ENCODE measurements at places on chromosomes 2 and 18.

DNA sequence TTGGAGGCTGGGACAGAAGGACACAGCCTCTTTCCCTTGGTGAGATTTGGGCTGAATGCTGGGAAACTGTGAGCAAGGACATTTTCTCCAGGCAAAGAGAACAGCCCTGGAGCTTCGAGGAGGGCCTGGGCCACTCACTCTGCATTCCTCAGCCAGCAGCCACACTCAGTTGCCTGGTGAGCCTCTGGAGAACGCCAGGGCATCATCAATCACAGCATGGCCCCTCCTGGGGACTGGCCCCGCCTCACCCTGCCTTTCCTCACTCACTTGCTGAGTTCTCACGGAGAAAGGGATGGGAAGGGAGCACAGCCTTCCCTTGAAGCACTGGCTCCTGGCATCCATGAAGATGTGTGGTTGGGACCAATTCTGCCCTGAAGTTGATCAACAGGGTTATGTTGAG is 55.0 kb downstream of the APOB start:
- no peak for DNase-seq

DNA sequence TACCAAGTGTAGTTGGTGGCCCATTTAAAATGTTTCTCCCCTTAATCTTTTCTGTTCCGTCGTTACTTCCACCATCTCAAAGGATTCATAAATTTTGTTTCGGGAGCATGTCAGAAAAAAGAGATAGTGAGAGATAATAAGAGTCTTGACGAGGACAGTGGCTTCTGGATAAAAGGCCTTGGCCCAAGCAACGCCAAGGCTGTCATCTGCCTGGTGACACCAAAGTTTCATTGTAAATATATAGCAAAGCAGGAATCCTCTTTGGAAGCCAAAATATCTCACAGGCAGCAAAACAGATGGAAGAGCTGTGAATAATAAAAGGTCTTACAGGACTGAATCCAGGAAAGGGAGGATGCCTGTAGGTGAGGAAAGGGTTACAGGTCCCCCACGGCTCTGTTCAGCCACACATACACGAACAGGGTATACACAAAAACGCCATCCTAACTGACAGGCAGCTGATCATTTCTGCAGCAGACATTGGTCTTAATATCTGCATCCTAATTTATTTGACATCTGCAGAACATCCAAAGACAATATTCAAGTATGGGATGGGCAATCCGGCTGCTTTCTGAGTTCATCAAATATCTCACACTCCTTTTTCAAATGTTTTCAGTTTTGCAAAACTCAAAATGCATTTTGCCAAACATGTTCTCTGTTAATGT is 382.8 kb downstream of the OSR1 start:
- no peak for DNase-seq

GRCh38 chr2:154370873-154371272 is 327.6 kb upstream of the KCNJ3 start:
- DNase-seq: no peak

- no peak for DNase-seq
These were observed 215.1 kb upstream of the TRIB2 start for GRCh38 chr2:12501469-12502158.

GRCh38 chr18:63195326-63196159 is 124.0 kb downstream of the BCL2 start:
- DNase-seq: no peak

- no peak for DNase-seq
These were observed 295.6 kb downstream of the TNS1 start for GRCh38 chr2:217707131-217707611.

DNA sequence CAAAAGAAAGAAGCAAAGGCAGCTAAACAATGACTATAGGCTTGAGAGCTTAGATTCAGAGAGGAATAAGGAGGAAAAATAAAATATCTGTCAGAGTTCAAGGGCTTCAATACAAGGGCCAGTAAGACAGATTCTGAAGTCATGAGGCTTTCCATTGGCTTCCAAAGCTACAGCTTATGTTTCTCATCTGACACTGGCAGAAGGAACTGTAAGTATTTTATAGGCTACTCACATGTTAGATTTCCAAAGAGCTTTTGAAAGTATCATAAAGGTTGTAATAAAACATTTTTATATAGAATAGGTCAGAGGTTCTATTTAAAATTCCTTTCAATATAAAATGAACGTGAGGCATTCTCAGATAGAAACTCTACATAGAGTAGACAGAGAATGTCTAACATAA is 746.6 kb upstream of the NXPH2 start:
- no peak for DNase-seq

DNA sequence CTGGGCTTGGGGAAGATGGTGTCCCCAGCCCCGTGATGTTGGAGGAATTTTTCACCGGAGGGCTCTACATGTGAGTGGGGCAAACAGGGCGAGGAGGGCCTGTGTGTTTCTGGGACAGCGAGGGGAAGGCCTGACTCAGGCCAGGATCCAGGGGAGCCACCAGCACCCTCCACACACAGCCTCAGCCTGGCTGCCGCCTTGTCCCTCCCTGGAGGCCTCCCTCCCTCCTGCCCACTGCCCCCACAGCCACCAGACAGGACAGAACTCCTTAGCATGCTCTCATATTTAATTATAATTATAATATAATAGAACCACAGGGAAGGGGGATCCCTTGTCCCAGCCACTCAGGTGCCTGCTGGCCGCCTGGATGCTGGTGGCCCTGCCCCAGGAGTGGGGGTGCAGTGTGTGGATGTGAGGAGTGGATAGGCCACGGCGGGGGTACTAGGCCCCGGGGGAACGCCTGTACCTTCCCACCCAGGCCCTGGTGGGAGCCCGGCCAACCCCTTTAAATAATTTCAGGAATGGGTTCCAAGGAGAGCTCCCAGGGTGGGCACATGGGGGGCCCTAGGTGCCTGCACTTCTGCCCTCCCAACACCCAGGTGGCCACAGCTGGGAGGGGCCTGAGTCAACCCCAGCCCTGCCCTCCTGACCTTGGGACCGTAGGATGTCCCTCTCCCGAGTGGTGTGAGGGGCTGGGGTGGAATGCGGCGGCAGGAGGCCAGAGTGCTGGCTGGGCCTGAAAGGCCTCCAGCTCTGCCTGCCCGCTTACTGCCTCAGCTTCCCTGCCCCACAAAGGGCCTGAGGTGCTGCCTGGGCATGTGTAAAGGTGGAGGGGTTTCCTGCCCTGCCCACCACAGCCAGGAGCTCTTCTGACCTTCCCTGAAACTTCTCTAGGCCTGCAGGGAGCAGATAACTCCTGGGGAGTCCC is 8.8 kb downstream of the PDCD1 start:
- DNase-seq: no peak

- no peak for DNase-seq
These were observed 10.2 kb upstream of the HTR2B start for GRCh38 chr2:231134910-231135655.

GRCh38 chr2:136139631-136140030 is 21.7 kb upstream of the CXCR4 start:
- DNase-seq: no peak

DNA sequence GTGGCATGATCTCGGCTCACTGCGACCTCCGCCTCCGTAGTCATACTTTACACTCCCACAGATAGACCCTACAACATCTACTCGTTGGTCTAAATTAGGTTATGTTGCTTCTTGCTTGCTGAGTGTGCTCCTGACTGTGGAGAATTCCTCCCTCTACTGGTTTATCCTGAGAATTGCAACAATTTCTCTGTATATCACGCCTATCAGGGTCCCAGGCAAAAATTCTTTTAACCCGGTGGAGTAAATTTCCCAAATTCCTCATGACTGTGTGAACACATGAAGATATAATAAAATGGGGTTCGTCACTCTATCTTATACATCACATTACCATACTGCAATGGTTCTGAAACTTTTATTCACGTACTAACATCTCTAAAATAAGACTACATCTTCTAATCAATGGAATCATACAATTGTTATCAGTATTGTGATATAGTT is 156.7 kb downstream of the EVA1A start:
- DNase-seq: peak; percentile 51

GRCh38 chr2:51025906-51026555 is 5.9 kb downstream of the NRXN1 start:
- DNase-seq: no peak

GRCh38 chr2:108263401-108263800 is 23.6 kb downstream of the SULT1C3 start:
- DNase-seq: no peak

DNA sequence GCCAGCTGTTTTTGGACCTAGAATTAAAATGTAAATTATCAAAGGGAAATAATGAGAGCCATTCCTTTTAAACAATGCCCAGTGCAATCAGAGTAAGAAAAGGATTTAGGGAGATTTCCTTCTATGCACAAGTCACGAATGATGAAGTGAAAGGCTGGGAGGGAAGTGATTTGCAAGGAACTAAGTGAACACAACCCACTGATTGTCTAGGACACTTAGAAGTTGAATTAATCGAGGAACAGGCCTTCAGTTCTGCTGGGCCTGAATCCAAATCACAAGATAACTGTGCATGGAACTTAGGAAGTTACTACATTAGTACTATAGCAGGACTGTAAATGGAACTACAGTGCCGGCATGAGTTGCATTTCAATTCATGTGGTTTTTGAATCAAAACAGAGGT is 17.7 kb downstream of the MAP2 start:
- DNase-seq: no peak

GRCh38 chr2:238107525-238108422 is 7.6 kb downstream of the ESPNL start:
- DNase-seq: no peak

DNA sequence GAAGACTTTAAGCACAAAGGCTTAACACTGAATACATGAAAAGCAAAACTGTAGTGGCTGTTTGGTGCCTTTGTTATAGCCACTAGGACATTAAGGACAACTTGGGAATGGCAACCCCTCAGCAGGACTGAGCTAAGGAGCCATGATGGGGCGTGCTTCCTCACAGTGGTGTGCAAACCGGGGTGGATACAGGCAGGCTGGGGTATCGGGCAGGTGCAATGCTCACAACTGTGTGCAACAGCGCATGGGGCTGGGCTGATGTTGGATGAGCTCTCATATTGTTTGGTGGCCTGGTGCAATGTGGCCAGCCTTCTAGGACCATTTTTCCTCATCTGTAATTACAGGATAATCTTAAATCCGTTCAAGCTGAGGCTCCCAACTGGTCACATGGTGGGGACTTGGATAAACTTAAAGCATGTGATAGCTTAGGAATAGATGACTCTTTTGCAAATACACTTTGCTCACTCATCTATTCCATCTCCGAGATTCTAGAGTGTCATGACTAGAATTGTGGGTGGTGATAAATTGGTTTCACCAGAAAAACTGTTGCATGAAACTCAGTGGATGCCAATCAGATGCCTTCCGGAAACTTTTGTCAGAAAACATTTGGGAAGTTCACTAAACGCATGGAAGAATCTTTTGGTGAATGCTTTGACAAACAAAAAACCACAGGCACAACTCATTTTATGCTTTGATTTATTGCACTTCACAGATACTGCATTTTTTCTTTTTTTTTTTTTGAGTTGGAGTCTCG is 116.5 kb downstream of the PXDN start:
- DNase-seq: no peak

DNA sequence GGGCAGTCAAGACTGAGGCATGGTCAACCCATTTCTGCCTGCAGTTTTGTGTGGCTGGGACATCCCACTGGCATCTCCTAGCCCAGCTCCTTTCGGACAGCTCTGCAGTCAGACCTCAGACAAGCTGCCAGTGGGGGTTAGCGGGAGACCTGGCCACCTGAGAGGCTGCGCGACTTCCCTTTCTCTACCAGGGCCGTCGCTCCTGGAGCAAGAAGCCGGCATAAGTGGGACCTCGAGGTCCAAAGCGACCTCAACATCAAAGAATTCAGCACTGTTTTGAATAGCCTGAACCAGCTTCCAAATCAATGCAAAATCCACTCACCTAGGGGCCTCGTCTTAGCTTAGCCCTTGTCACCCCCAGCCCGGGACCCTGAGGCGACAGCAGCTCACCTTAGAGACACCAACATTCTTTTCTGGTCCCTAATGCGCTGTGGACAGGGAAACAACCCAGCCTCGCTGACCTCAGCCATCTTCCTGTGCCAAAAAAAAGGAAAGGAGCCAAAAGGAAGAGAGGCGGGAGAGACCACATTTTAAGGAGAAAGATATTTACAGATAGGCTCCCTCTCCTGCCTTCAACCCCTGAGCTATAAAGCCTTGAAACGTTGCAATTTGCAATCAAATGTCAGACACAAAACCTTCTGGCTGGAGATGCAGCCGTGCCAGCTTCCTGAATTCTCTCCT is 81.2 kb downstream of the GFPT1 start:
- DNase-seq: no peak

GRCh38 chr2:30109856-30110255 is 37.0 kb upstream of the YPEL5 start:
- no peak for DNase-seq

- no peak for DNase-seq
These were observed 119.5 kb downstream of the GYPC start for GRCh38 chr2:126775300-126775985.

- DNase-seq: peak; percentile 73
These were observed 256.3 kb upstream of the PKDCC start for GRCh38 chr2:41791523-41791922.

- no peak for DNase-seq
These were observed 56.9 kb downstream of the MAP3K20 start for GRCh38 chr2:173132531-173132930.

- DNase-seq: no peak
These were observed 34.6 kb downstream of the ZBTB7C start for GRCh38 chr18:48374423-48375149.

- no peak for DNase-seq
These were observed 43.5 kb downstream of the KCTD1 start for GRCh38 chr18:26504831-26505230.

DNA sequence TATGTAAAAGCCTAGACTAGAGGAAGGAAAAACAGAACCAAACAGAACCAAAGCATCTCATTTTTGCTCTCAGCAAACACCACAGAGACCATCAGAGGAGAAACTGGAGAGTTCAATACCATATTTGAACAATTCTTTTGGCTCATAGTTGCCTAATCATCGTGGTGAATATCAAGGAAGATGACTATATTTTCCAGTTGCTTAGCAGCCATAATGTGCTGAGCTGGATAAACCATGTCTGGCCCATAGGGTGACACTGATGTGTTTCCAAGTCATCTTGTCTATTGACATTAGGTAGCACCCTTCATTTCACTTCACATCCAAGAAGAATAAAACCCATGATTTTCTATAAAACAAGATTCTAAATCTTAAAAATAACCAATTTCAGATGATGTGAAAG is 5.9 kb upstream of the XRCC5 start:
- DNase-seq: no peak

DNA sequence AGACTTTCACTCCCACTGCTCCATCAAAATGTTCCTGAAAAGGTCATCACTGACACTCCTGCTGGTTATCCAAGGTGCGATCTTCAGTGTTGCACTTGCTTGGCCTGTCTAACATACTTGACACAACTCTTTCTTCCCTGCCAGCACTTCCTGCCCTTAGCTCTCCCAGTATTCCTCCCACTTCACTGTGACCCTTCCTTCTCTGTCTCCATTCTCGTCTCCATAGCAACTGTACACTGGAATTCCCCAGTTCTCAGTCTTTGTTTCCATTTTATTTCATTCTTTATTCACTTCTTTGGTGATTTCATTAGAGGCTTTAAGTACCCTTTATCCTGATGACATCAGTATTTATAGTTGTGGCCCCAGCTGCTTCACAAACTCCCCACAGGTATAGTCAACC is 333.0 kb downstream of the IRS1 start:
- no peak for DNase-seq

GRCh38 chr2:151823651-151824050 is 4.6 kb downstream of the ARL5A start:
- no peak for DNase-seq

- no peak for DNase-seq
These were observed 10.3 kb downstream of the GALNT14 start for GRCh38 chr2:31127931-31128330.

GRCh38 chr18:35130236-35130635 is 89.0 kb downstream of the MAPRE2 start:
- no peak for DNase-seq
